ENCODE measurements at places on chromosomes 1 and 21.

DNA sequence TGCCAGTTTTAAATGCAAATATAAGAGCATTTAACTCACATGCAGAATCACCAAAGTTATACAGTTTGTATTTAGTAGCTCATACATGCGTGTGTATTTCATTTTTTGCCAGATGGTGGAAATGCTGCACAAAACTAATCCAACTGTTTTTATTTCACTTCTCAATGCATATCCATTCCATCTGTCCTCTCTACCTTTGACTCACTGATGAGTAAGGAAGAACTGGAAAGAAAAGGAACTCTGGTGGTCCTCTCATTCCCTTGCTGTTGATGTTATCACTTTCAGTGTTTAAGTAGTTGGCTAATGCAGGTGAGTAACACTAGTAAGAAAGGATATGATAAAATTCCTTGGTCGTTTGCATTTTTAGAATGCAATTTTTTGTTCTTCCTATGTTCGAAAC lies 5.7 kb upstream of the SLC1A7 start:
- no peak for DNase-seq

GRCh38 chr21:31524140-31524539 lies 135.4 kb upstream of the SOD1 start:
- no peak for DNase-seq

- peak; percentile 79 for DNase-seq
Observed at GRCh38 chr1:89945852-89946476, 48.9 kb upstream of the ZNF326 start.

GRCh38 chr1:200558866-200559459 lies 61.6 kb downstream of the KIF14 start:
- peak; percentile 38 for DNase-seq

DNA sequence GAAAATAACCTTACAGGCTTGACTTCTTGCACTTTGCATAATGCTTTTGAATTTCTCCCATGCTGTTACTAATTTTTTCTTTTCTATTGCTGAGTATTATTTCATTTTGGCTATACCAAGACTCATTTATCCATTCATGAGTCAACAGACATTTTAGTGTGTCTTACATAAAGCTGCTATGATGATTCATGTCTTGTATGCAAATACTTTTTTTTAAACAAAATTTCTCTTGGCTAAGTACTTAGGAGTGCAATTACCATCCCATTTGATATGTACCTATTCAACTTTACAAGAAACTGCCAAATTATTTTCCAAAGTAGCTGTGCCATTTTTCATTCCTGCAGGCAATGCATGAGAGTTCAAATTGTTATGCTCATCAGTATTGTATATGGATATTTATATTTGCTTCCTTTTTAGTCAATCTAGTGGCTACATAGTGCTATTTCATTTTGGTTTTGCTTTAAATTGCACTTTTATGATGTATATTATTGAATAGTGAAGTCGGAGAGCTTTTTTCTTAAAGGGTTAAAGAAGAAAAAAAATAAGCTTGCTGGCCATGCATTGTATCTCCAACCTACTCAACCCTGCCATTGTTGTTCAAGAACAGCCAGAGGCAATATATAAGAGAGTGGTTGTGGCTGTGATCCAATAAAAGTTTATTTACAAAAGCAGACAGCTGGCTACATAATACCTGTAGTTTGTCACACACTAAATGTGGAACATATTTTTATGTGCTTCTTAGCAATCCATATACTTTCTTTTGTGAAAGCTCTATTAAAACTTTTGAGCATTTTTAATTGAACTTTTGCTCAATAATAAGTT lies 862.8 kb downstream of the KCNT2 start:
- no peak for DNase-seq

DNA sequence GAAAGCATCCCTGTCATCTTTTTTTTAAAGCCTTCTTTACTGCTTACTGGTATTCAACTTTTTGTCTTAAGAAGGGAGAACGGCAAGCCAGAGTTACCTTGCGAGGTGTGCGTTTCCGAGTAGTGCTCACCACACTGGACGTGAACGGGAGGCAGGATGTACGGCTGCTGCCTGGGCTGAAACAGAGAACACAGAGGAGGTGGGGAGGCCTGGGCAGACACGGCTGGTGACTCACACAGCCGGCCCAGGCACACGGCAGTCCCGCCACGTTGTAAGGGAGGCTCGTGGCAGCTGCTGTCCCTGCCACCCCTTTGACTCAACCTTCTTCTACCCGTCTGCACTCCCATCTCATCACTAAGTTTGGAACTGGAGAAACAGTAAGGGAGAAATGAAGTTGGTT lies 105.8 kb downstream of the SMYD2 start:
- DNase-seq: peak; percentile 46

DNA sequence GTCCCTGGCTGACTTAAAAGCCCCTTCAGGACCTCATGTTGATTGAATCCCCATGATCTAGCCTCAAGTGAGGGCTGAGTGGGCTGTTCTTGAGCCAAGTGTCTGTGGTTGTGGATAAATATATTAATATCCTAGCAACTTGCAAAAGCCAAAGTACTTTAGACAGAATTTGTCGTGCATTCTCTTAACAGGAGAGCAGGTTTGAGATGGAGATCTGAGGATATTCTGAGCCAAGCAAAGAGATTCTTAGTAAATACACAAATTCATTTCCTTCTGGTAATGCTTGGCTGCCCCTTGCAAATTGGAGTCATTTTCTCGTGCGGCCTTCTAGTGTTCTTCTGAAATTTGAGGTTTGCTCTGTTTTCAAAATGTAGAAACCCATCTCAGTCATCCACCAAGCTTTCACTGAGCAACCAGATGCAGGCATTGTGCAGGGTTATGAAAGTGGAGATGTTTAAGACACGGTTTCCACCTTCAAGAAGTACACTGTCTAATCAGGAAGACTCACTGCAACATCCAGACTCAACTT lies 242.1 kb upstream of the JUN start:
- DNase-seq: peak; percentile 34

DNA sequence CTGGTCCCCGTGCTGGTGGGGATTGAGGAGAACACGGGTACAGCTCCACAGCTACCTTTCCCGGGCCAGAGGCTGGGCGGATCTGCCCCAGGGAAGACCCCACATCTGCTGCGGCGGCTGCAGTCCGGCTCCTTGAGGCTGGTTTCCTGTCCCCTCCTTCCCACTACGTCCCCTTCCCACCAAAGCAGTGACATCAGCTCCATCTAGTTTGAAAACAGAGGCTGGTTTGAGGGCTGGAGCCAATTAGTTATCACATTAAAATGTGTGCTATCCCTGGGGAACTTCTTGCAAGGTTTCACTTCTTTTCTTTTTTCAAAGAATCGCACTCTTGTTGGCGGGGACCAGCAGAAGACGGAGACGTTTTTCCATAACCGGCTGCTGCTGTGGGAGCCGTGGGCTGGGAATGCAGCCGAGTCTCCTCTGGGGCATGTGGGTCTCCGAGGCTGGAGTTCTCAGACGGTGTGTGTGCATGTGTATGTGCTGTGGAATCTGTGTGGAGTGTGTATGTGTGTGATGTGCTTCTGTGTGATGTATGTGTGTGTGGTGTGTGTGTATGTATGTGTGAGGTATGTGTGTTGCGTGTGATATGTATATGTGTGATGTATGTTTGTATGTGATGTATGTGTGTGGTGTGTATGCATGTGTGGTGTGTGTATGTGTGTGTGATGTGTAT lies 8.9 kb upstream of the PCBP3 start:
- DNase-seq: no peak

GRCh38 chr1:205812271-205812877 lies 624 bp downstream of the SLC41A1 start:
- DNase-seq: peak; percentile 15

- no peak for DNase-seq
Observed at GRCh38 chr1:65469889-65470340, 49.4 kb downstream of the LEPR start.

DNA sequence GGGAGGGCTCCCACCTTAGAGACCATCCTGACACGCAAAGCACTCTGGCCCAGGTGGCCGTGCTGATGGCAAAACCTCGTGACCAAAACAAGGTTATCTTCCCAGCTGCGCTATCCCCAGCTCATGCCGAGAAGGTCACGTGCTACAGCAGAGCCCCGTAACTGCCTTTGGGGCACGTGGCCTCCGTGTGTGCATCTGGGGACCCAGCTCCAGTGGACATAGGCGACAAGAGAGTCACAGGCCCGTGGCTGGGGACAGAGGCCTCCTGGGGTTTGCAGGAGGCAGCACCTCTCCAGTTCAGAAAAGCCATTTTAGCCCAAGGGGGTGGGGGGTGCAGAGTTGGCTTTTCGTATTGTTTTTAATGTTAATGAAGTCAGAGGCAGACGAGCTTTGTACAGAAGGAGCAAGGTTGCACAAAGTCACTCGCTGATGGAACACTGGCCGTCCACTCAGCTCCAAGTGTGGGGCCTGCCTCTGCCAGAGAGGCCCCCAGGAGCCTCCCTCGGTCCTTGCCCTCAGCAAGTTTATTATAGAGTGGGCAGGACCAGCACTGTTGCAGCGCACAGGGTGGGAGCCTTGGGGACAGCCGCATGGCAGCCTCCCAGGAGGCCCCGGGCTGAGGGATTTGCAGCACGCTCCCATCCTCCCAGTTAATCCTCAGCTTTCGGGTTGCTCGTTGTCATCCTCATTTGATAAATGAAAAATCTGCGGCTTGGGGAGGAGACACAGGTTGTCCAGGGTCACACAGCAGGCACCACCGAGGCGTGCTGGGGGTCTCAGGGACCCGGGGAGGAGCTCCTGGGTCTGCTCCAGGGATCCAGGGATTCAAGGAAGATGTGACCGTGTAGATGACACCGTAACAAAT lies 8.0 kb upstream of the PDE9A start:
- no peak for DNase-seq

DNA sequence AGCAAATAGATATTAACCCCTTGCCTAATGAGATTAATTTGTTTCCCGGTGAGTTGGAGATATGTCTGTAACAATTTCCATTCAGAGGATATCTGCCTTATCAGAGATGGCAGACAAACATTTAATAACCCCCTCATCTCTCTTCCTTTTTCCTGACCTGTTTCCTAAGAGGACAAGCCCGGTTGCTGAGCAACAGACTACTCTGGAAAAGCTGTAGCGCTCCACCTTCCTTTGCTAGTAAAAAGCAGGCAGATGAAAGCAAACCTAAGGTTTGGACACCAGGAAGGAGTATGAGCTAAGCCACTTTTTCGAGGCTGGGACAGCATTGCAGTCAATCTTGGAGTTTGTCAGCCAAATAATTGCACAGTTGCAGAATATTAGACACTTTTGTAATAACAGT lies 82.4 kb downstream of the RGS21 start:
- no peak for DNase-seq

- no peak for DNase-seq
Observed at GRCh38 chr1:8754247-8754650, 63.2 kb downstream of the RERE start.

- peak; percentile 6 for DNase-seq
Observed at GRCh38 chr1:165443539-165444311, 1.2 kb downstream of the RXRG start.

DNA sequence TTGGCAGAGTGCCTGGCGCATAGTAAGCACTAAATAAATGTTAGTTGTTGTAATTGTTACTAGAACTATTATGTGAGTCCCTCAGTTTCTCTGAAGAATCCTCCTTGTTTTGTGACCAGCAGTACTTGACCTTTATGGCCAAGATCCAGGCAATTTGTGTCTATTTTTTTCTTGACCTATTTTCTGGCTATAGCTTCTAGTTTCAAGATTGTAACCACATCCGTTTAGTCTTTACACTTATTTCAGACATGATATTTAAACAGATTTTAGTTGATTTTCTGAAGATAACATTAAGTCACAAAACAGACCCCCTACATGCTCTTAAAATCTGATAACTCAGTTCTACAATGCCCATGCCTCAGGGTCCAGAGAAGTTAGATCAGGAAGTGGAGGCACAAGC lies 50.3 kb downstream of the CDC7 start:
- no peak for DNase-seq

GRCh38 chr1:44237721-44238457 lies 24.6 kb downstream of the DMAP1 start:
- peak; percentile 58 for DNase-seq

- no peak for DNase-seq
Observed at GRCh38 chr1:79264285-79264684, 257.8 kb upstream of the ADGRL4 start.

DNA sequence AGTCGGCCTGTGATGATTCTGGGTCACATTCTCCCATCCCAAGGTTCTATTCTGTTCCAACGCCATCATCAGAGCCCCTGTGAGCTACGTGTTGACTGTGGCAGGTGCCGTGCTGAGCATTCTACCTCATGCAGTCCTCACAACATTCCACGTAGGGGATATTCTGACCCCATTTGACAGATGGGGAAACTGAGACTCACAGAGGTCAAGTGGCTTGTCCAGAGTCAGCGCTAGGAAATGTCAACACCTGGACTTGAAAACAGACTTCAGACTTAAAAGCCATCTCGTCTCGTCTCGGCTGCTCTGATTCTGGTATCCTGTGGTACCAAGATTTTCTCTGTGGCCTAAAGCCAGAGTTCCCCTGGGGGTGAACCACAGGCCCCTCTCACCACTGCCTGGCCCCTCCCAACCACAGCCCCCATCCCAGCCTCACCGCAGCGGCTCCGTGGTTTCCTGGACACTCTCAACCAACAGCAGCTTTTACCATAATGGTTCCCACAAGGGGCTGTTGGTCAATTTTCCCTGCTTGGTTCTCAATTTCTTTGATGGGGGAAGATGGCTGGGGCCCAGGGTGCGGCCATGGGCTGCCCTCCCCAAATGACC lies 39.6 kb downstream of the SDC3 start:
- peak; percentile 52 for DNase-seq

- DNase-seq: no peak
Observed at GRCh38 chr1:11967028-11967547, 13.2 kb upstream of the MFN2 start.

- no peak for DNase-seq
Observed at GRCh38 chr1:229131243-229132105, 139.4 kb upstream of the RAB4A start.

- no peak for DNase-seq
Observed at GRCh38 chr1:23620605-23621004, 61.3 kb upstream of the ID3 start.

GRCh38 chr1:200510228-200510623 lies 100.4 kb upstream of the ZNF281 start:
- peak; percentile 83 for DNase-seq

DNA sequence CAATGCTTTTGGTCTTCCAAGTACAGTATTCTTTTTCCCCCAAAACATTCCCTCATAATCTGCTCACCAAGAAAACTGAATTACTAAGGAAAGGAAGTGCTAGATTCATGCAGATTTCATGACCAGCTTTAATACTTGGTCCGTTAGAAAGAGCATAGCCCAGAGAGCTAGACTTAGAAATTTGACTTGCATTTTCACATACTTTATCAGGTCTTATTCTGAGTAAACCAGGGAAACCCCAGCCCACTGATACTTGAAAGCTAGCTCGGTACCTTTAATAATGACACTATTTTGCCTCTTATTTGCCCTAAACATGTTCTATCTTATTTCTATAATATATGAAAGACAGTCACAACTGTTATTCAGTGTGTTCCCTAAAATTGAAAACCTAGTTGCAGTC lies 204.5 kb downstream of the TTLL7 start:
- DNase-seq: no peak

- no peak for DNase-seq
Observed at GRCh38 chr1:111696330-111696729, 42.9 kb downstream of the INKA2 start.
